ENCODE measurements at places on chromosomes 7 and 10.

DNA sequence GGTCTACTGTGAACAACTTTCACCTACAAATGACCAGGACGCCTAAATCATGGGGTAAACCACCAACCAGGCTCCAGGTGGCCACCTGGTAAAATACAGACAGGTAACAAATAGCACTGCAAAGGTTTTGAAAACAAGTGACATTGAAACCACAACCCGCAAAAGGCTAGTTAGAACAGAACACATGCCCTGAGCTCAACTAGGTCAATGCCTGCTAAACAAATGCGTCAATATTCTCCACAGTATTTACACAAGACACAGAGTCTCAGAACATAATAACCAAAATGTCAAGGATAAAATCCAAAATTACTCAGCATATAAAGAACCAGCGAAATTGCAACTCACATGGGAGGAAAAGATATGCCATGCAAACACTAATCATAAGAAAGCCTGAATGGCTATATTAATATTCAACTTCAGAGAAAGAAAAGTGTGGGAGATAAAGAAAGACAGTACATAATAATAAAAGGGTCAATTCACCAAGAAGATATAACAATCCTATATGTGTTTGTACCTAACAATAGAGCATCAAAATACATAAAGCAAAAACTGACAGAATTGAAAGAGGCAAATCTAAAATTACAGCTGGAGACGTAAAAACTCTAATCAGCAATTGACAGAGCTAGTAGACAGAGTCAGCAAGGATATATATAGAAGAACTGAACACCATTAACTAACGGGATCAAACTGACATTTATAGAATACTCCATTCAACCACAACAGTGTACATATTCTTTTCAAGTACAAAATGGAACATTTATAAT, 47.6 kb downstream of the SMURF1 start:
- no peak for DNase-seq

DNA sequence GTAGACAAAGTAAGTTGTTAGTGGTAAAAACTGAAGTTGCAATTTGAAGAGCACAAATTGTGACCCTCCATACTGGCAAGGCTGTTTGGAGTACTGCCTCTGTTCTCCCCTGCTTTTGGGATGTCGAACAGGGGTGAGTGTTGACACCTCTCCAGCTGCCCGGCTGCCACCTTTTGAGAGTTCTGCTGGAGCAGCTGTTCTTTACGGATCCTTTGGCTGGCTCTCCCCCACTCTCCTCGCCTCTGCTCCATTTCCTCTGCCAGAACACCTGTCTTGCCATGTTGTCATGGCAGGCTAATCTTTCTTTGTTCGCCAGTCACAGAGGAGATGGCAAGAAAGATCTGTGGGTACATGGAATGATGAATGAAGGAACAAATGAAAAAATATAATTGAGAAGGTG, 34.9 kb downstream of the INSYN2A start:
- DNase-seq = no peak

DNA sequence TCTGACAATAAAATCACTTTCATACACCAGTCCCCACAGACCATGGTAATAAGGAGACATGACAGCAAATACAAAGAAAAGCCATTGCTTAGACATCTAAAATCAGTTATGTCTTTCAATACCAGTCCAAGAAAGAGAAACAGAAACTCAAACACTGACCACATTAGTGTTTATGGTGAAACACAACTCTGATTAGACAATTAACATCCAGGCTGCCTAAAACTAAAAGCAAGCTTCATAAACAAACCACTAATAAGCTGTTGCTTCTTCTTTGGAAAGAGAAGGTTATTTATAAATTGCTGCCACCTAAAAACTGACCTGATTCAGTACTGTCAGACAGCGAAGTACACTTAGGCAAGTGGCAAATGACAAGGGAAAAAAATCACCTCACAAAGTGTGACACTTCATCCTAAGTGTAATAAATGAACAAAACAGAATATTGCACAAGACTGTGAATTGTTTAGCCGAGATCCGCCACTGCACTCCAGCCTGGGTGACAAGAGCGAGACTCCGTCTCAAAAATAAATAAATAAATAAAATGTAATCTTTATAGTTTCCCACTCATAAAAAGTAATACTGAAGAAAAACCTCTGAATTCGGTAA, 277.4 kb downstream of the PARD3 start:
- no peak for DNase-seq

- no peak for DNase-seq
These were observed 2.0 kb upstream of the KMT2E start for GRCh38 chr7:105011831-105012502.

DNA sequence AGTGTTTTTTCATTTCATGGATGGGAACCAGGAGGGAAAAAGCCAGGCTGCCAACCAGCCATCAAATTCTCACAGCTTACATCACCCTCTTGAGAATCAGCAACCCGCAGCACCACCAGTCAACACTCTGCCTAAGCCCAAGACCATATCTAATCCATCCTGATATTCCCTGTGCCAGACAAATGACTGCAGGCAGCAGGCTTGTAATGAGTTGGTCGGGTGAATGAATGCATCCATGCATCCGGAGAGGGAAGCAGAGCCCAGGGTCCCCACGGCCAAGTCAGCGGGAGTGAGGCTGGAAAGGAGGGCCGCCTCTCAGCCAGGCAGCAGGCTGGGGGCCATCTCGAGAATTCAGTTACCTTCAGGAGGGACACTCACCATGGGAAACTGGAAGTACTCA, 46.9 kb downstream of the SLIT1 start:
- no peak for DNase-seq

DNA sequence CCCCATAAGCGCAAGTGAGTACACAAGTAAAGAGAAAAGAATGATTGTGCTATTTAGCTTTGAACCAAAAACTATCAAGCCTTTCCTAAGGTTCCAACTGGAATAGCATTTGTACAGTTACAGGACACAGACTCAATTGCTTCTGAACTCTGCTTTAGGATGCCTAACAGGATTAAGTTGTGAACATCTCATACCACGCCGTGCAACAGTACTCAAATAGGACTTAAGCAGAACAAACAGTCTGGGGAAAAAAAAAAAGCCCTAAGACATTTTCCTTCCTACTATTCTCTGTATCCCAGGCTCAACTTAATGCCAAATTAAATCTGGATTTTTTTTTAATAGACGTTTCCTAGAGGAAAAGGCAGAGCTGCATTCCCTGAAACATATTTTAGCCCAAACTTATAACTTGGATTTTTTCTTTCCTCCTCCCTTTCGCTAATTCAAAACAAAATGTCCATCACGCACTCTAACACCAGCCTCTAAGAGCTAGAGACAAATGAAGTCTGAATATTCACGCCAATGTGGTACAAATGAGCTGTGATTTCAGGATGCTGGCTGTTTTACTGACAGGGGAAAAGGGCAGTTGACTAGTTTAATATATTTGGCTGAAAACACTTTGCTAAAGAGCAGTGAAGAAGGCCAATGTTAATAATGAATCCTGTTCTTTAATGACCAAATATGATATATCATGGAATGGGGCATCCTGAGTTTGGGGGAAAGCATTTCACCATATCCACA, 68.6 kb downstream of the CALD1 start:
- DNase-seq = no peak

DNA sequence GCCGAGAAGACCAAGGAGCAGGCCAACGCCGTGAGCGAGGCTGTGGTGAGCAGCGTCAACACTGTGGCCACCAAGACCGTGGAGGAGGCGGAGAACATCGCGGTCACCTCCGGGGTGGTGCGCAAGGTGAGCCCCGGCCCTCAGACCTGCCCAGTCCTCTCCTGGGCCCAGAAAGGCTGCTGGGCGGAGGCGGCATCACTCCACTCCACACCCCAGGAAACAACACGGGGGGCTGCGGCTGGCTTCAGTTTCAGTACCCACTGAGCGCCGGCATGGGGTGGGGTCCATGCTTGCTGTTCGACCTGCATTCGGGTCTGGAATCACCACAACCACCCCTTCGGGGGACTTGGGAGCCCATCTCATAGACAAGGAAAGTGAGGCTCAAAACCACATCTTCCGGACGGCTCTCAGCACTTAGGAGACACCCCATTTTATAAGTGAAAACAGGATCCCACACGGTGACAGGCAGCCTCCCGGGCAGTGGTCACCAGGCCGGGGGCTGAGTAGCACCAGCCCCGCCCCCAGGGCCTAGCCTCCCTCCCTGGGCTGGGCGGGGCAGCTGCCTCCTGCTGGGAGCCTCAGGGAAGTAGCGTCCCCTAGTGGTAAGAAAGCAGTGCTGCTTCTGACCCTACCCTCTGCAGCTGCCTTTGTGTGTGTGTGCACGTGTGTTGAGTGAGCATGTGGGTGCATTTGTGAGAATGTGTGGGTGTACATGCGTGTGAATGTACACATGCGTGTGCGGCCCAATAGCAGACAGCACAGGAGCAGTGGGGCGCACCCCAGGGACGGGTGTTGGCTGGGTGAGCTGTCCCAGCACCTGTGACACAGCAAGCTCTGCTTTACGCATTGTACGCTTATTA, 1.8 kb downstream of the SNCG start:
- DNase-seq = peak; percentile 29

GRCh38 chr10:124605856-124606812, 138.0 kb downstream of the FAM53B start:
- DNase-seq = no peak

Data from SW 1271 (cell line).